Anterior cingulate cortex (tissue), 58 donors: ENCODE measurements at places on chromosomes 7 and 10.
A peak's percentile ranks its signal among the peaks of the same experiment; 100 is the strongest.

- DNase-seq = no peak
Measured at GRCh38 chr7:43114458-43114780, 2.0 kb downstream of the HECW1 start.

GRCh38 chr7:45938626-45939302 is 17.7 kb upstream of the IGFBP3 start:
- DNase-seq = no peak

DNA sequence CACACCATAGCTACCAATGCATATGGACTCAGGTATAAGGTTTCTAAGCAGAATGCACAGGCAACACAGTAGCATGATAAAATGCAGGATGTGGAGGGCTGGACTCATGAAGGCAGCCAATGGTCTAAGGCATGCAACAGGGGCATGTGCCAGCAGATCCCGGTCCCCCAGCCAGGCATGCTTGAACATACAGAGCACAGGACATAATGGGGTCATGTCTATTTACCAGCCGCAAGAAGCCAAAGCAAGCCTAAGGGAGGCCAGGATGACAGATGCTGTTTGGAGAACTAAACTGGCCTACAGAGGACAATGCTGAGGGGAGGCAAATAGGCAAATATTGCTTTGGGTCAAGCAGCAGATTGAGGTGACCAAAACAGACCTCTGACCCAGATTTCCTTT is 60.0 kb upstream of the PDLIM1 start:
- DNase-seq = no peak

- DNase-seq = no peak
Measured at GRCh38 chr10:79410315-79411094, 34.9 kb downstream of the ZCCHC24 start.

- DNase-seq = no peak
Measured at GRCh38 chr10:50324680-50325393, 73.5 kb upstream of the ASAH2 start.

DNA sequence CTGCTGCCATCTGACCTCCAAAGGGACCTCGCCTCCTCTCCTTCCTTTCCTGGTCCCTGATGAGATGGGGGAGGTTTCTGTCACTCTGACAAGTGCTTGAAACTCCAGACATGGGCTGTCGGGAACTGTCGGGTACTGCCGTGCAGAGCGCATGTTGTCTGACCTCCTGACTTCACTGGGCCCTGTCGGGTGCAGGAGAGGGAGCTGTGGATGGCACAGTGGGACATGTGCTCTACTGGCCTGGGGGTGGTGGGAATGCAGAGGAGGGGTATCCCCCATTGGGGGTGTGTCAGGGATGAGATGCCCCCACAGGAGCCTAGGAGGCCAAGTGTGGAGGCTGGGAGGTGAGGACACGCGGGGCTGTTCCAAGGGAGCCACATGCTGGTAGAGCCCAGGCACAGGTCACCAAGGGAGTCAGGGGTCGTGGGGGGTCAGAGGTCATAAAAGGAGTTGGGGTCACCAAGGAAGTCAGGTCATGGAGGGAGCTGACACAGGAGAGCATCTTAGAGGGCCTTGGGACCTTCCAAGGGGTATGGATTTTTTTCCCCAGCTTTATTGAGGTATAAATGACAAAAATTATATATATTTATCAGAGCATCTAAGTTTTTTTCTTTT is 30.9 kb downstream of the TMEM120A start:
- DNase-seq = no peak

DNA sequence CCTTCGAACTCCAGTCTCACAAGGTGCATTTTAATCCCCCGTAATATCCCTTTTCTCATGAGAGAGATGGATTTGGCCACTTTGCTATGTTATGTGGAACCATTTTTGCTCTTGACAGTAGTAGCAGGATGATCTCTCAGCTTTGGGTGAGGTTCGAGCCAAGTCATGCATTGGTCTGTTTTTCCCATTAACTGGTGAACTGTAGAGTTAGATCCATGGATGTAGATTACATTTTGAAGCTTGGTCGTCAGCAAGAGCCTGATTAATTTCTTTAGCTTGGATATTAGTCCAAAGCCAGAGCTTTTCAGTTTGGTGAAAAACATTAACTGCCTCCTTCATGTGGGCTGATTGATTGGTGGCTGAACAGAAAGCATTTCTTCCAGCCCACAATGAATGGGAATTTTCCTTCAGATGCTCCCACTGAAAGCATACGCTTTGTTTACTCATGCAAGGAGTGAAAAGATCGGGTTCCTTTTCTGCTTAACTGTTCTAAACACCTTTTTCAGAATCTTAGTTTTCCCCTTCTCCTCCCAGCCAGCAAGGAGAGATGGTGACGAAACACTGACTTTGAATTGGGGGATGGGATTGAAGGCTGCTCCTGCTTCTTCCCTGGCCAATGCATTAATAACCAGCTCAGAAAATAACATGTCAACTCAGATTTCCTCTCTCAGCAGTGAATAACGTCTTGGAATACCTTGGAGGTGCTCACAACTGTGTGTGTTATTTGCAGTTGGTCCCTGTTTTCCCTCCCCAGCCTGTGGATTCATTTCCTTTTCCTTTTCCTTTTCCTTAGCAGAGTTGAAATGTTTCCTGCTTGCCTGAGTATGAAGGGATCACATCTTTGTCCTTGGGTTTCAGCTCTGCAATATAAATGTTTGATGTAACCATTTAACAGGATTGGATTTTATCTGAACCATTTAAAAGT is 351.8 kb upstream of the FZD8 start:
- no peak for DNase-seq

- no peak for DNase-seq
Measured at GRCh38 chr7:9681284-9681683, 1247.9 kb downstream of the NXPH1 start.

- no peak for DNase-seq
Measured at GRCh38 chr7:138238734-138239659, 162.7 kb downstream of the AKR1D1 start.

DNA sequence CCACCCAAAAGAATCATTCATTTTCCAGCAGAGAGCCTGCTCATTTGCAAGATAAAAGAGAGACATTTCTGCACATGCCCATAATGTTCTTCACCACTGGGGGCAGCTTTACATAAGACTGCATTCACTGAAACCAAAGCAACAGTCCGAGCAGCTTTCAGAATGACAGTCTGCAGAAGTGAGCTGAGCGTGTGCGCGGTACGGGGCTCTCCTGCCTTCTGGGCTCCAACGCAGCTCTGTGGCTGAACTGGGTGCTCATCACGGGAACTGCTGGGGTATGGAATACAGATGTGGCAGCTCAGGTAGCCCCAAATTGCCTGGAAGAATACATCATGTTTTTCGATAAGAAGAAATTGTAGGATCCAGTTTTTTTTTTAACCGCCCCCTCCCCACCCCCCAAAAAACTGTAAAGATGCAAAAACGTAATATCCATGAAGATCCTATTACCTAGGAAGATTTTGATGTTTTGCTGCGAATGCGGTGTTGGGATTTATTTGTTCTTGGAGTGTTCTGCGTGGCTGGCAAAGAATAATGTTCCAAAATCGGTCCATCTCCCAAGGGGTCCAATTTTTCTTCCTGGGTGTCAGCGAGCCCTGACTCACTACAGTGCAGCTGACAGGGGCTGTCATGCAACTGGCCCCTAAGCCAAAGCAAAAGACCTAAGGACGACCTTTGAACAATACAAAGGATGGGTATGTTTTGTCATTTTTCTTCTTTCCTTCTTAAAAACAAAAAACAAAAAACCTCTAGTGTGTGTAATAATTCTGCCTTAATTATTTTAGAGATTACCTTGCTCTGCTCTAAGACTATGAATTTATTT is at the start of gene LRRTM3:
TSS of gene LRRTM3 (plus strand) at position 141 of the 820 bp plus-strand sequence.
- peak; percentile 41 for DNase-seq

- DNase-seq = no peak
Measured at GRCh38 chr7:15464667-15465121, 97.1 kb downstream of the AGMO start.

- no peak for DNase-seq
Measured at GRCh38 chr7:64101943-64102655, 56.9 kb downstream of the ZNF727 start.

- DNase-seq = no peak
Measured at GRCh38 chr7:34131371-34131770, 226.0 kb downstream of the BMPER start.

GRCh38 chr10:122264436-122264835 is 6.7 kb upstream of the BTBD16 start:
- DNase-seq = no peak

- DNase-seq = no peak
Measured at GRCh38 chr10:124343351-124344265, 75.1 kb downstream of the OAT start.

DNA sequence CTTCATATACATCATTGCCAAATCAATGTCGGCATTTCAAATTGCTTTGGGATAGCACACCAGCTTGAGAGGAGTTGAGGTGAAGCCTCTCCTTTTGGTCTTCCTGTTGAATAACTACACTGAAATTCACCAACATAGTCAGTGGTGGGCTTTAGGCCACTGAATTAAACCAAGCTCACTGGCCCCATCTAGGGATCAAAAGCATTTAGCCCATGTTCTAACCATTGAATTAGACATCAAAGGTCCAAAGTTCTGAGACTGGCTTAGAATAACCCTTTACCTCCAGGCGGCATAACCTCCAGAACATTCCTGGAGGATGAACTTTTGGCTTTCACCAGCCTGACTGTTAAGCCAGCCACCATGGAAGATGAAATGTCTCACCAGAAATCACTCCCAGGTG is 54.6 kb downstream of the BPGM start:
- no peak for DNase-seq

DNA sequence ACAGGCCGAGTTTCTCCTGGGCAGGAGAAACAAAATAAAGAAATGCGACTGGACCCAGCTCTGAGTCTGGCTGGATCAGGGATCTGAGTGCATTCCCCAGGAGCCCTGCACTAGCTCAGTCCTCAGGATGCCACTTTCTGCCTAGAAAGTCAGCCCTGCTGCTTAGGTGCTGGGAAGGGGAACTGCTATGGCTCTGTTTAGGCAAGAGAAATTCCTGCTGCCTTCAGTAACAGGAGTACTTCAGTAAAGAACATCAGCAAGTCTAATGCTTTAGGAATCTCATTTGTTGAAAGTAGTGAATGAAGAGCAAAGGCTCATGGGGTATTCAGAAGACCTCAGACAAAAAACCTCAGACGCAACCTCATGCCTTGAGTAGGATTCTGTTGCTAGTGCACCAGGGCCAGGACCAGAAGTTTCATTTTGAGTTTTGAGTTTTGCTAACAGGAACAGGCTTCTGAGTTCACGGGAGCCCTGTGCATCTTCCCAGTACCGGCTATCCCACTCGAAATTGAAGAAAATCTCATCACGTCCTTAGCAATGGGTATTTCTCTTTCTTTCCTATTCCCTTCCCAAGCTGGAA is 170.8 kb upstream of the CDCA7L start:
- no peak for DNase-seq

DNA sequence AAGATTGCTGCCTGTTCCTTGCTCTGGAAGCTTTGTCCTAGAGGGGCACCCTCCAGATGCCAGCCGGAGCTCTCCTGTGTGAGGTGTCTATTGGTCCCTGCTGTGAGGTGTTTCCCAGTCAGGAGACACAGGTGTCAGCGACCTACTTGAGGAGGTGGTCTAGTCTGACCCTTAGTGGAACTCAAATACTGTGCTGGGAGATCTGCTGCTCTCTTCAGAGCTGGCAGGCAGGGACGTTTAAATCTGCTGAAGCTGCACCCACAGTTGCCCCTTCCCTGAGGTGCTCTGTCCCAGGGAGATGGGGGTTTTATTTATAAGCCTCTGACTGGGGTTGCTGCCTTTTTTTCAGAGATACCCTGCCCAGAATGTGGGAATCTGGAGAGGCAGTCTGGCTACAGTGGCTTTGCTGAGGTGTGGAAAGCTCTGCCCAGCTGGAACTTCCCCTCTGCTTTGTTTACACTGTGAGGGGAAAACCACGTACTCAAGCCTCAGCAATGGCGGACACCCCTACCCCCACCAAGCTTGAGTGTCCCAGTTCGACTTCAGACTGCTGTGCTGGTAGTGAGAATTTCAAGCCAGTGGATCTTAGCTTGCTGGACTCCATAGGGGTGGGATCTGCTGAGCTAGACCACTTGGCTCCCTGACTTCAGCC is 119.2 kb downstream of the PPP1R9A start:
- DNase-seq = no peak

GRCh38 chr7:98719396-98719795 is 102.3 kb downstream of the NPTX2 start:
- DNase-seq = no peak

DNA sequence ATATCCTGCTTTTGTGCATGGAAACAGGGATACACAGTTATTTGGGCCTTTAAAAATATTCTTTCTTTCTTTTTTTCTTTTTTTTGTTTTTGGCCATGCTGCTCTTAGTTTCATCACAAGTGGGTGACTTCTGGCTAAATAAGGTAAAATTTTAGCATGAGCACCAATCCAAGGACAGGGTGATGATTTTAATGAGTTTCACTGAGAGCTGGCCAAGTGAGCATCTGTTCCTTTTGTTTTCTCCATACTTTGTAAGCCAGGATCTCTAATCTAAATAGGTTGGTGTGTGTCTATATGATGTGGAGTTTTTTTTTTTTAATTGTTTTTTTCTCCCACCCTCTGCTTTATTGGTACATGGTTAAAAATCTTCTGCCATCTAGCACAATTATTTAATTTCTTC is 106.8 kb downstream of the POLL start:
- no peak for DNase-seq

GRCh38 chr10:48946891-48947500 is 7.4 kb upstream of the LRRC18 start:
- no peak for DNase-seq

DNA sequence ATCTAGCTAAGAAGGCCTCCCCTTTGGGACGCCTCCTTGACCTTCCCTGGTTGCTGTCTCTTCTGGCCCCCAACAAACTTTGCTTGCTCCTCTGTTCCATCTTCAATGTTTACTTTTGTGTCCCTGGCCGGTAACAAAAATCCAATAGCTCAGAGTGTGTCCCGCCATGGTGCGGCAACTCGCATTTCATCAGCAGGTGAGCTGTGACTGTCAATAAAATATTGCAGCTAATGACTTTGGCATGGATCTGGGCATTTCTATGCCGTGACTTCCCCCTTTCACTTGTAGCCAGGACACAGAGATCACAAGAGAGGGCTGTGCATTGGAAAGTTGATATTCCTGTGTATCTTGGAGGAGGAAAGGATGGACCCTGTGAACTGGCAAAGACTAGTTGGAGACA is 317.6 kb downstream of the RPS24 start:
- no peak for DNase-seq

DNA sequence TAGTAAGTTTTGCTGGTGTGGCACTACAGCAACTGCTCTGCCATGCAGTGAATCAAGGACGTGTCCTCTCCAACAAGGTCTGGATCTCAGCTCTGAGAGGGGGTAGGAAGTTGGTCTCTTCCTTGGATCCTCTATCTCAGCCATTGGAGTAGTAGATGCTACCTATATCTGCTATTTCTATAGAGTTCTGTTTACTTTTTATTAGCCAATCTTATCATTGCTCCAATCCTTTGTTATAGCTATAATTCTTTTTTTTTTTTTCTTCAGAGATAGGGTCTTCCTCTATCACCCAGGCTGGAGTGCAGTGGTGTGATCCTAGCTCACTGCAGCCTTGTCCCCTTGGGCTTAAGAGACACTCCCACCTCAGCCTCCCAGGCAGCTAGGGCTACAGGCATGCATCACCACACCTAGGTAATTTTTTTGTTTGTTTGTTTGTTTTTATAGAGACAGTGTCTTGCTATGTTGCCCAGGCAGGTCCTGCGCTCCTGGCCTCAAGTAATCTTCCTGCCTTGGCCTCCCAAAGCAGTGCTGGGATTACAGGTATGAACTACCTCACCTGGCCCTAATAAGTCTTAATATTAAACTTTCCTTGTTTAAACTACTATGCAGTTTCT is 155.2 kb upstream of the ASAH2 start:
- DNase-seq = no peak
